ENCODE measurements at places on chromosomes 7 and 10.
A peak's percentile ranks its signal among the peaks of the same experiment; 100 is the strongest.

DNA sequence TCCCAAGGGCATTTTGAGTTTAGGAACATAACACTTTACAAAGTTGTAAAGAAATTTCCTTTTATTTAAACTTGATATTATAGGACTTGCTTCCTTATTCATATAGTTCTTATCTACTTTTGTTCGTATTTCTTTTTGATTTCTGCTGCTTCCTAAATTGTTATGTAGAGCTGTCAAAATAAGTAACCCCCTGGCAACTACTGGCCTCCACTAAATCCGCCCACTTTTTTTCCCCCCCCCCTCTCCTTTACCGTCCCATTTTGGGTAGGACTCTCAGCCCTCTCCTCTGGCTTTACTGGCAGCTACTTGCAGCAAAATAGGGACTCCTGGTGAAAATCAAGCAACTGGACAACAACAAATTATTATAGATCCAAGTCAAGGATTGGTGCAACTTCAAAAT is 1.1 kb downstream of the SP4 start:
- DNase-seq: no peak

- DNase-seq: peak; percentile 46
These were observed 61.7 kb downstream of the PWWP2B start for GRCh38 chr10:132458586-132459300.

DNA sequence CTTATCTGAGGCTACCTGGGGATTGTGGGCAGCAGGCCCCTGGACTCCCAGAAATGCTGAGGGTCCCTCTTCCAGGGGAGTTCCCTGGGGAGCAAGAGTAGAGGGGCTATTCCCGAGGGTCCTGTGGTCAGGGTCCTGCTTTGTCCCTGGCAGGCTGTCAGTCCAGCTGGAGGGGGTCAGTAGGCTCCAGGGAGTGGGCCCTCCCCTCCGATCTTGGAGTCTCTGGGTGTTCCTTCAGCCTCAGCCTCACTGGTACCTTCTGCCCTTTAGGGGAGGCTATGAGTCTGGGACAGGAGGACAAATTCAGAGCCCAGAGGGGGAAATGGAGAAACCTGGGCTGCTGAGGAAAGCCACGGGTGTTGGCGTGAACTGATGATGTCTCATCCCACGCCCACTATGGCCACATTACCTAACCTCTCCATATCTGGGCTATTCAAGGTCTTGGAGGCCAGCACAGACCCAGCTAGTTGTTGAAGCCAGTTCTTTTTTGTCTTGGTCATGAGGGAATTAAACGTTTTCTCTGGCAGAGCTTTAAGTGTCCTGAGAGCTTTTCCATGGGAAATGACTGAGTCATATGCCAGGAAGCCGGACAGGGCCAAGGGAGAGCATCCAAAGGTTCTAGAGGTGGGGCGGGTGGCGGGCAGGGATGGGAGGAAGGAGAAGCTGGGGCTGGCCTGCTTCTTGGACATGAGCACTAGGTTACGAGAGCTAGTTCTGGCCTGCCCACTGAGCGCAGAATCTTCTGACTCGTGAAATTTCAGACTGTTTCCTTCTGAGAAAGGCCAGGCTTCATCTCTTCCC is 6.2 kb downstream of the CALHM2 start:
- DNase-seq: no peak

GRCh38 chr7:91348711-91349110 is 84.5 kb downstream of the FZD1 start:
- DNase-seq: no peak

DNA sequence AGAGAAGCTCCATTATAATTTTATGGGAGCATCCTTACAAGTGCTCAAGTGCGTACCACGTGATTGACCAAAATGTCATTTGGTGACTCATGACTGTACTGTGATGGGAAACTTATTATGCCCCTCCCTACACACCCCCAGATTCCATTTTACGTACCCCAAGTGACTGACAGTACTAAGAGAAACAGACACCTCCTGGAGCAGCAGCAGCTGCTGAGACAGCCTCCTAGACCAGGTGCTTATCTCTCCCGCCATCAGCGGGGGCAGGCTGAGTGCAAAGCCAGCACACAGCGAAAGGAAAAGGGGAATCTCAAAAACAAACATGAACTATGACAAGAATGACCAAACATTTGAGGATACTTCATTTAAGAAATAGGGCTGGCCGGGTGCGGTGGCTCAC is 4.2 kb upstream of the ADAM12 start:
- no peak for DNase-seq

DNA sequence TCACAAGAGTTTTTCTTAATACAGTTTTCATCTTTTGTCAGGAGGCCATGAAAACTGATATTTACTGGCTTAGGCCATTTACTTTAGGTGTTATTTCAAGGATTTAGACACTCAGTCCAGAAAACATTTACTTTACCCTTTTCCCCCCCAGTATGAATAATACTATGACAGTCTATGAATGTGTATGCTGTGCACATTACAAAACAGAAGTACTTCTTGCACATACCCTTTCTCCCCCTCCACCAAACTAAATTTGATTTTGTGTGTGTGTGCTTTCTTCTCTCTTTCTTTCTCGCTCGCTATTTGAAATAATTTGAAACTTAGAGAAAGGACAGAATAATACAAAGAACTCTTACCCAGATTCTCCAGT is 41.3 kb downstream of the RBM33 start:
- no peak for DNase-seq

DNA sequence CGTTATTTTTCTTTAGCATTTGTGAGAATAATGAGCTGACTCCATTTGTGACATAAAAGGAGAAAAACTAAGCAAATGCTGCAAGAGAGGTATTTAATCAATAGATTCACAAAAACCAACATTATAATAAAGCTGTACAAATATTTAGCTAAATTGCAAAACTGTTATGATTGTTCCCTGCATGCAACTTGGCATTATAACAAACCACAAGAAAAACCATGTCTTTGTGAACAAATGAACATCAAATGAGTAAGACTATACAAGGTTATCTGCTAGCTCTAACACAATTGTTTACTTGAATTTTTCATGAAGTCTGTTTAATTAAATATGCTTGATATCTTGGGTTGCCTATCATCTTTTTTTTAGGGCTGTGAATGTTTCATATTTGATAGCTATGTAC is 50.8 kb upstream of the PPP1R9A start:
- no peak for DNase-seq

DNA sequence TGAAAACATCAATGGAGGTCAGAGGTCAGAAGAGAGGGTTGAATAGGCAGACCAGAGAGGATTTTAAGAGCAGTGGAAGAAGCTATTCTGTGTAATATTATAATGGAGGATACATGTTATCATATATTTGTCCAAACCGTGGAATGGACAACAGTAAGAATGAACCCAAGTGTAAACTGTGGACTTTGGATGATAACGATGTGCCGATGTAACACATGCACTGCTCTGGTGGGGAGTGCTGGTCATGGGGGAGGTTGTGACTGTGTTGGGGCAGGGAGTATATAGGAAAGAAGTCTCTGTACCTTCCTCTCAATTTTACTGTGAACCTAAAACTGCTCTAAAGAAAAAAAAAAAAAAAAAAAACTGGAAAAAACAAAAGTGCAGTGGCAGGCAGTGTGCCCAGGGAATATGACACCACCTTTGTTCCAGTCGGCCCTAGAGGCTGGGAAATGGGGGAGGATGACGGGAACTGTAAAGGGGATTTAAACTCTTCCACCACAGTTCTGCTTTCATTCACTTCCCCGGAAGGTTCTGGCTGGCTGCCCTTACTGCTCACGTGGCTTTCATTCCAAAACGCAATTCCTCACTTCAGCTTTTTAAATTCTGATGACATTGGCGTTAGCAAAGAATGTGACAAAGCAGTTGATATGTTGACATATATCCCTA is 113.7 kb upstream of the ANKRD1 start:
- no peak for DNase-seq

DNA sequence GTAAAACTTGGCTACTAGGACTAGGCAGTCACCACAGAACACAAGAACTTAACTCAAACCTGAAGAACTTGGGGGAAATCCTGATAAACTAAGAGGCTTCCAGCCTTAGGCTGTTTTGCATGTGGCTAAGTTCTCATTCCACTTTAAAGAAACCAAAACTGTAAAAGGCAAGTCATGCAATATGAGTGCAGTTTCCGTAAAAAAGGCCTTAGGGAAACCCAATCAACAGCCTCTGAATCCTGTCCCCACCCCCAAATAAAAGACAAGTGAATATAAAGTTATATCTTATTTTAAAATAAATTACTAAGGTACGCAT is 95.1 kb downstream of the USP6NL start:
- no peak for DNase-seq
